ENCODE measurements at places on chromosomes 4 and X.
A peak's percentile ranks its signal among the peaks of the same experiment; 100 is the strongest.

GRCh38 chr4:86508436-86508835 lies 85.7 kb upstream of the PTPN13 start:
- DNase-seq = no peak

GRCh38 chrX:125210146-125210545 lies 109.5 kb upstream of the TEX13C start:
- no peak for DNase-seq

DNA sequence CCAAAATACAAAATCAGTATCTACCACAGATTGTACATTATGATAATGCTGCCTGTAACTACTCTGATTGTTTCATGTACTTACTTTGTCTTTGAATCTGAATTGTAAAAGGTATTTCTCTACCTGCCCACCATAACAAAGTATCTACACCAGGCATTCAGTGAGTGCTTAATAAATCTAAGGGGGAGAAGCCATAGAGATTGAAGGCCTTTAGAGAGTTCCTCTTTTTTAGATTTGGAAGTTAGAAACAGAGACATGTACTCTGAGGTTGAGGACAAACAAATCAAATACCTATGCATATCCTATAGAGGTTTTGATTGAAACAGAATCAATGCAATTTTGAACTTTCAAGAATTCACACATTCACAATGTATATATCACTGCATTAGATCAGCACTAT lies 42.7 kb downstream of the SAT1 start:
- no peak for DNase-seq

GRCh38 chrX:153635788-153636668 lies 11.0 kb upstream of the DUSP9 start:
- DNase-seq = no peak

DNA sequence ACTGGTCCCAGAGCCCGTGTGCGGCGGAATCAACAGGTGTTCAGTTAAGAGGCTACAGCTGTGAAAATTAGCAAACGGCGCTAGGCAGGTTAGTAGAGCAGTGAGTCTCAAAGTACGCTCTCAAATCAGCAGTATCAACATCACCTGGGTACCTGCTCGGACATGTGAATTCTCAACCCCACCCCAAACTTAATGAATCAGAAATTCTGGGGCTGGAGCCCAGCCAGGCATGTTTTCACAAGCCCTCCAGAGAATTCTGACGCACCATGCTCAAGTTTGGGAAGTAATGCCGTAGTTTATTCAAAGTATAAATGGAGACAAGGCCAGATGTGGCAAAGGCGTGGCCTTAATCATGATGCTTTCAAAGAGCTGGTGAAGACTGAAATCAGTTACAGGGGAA lies 58.2 kb upstream of the PTCHD1 start:
- DNase-seq = no peak

GRCh38 chr4:143352720-143353119 lies 16.0 kb downstream of the GAB1 start:
- DNase-seq = no peak

DNA sequence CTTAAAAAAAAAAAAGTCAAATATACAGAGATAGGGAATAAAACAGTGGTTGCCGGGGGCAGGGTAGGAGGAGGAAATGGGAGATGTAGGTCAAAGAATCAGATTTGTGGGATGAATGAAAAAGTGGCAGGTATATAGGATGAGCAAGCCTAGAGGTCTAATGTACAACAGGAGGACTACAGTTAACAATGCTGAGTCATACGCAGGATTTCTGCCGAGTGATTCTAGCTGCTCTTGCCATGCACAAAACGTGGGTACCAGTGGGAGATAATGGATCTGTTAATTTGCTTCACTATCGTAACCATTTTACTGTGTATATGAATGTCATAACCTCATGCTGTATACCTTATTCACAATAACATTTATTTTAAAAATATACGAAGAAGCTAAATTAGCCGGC lies 10.7 kb upstream of the MTNR1A start:
- no peak for DNase-seq

GRCh38 chr4:85807247-85807950 lies 332.4 kb downstream of the ARHGAP24 start:
- no peak for DNase-seq

DNA sequence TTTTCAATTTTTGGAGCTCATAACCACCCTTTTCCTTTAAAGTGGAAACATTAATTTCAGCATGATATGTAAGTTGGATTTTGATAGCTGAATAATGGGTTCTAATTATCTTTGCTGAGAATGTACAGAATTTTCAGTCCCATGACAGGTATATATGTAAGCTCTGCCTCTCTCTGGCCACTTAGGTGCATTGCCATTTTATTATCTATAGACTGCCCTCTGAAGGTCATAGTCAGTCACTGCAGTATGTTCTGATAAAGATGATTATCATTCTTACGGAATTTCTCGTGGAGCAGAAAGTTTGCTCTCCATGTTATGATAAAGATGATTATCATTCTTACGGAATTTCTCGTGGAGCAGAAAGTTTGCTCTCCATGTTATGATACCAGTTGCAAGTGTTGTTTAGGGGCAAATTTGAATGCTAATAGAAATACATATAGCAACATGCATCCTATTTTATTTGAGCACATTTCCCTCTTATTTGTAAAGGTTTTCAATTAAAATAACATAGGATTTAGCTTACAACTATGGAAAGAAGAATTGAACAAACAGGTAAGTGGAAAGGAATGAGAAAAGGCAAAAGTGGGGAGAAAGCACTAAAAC lies 10.4 kb downstream of the AFP start:
- DNase-seq = peak; percentile 24

Measured in GM19239 (cell line).